HuH-7.5 (cell line): ENCODE measurements at places on chromosomes 1 and 21.

DNA sequence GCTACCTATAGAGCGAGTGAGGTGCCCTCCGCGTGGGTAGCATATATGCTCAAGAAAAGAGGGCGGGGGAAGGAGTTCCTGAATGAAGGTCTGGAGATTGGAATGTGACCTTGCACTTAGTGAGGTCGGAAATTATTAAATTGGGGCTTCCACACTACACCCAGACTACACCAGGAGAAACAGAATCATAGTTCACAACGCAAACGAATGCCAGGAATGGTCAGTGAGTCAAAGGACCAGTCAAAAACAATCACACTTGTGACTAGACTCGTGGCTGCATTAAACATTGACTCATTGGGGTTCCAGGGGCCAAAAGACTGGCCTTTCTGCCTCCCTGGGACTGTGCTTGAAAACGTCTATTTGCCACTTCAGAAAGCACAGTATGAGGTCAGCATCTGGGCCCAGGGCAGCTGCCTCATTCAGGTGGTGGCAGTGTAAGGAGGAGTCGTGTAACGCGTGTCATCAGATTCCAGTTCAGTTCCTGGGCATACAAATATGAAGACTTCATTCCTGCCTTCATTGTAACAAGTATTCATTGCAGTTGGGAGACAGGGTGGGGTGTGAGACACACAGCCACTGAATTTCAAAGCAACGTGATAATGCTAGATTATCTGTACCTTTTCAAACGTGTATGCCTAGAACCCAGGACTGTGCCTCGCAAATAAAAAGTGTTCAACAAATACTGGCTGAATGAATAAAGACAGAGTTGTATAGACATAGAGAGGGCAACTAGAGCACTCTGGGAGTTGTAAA lies at the start of gene YOD1:
YOD1 (minus strand) TSS at position 18 of the 753 bp plus-strand sequence. CDS start 178 bp downstream, outside the sequence.
- no peak for DNase-seq

DNA sequence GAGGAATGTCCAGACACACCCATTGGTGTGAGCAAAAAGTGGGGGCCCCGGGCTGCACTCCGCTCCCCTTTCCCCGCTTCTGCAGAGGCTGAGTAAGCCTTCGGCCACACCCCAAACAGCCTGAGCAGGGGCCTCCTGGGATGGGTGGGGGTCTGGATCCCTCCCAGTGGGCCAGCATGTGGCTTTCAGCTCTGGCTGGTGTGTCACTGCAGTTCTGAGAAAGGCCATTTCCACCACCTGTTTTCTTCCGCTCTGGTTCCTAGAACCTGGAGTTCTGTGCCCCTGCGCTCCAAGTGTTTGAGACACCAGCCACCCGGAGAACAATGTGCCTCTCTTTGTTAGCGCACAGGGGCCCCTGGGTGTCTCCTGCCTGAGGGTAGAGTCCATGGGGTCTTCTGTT lies 30.9 kb downstream of the SLC37A1 start:
- DNase-seq = no peak

DNA sequence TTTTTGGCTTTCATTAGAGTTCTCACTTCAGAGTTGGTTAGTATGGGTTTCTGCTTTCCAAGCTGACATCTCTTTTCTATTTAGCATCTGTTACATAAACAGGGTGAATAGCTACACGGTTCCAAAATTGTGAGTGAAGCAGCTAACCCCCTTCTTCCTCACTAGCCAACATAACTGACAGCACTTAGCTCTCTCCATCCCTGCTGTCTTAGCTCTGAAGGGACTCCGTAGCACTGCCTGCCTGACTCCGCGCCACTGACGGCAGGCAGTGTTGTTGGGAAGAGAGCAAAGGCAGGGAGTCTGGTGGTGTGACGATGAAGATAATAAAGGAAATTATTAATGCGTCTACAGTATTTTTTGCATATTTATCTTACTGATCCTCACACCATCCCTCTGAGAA lies 247.0 kb downstream of the PTBP2 start:
- DNase-seq = no peak

- DNase-seq = no peak
Measured at GRCh38 chr1:176546825-176547224, 83.8 kb downstream of the PAPPA2 start.

DNA sequence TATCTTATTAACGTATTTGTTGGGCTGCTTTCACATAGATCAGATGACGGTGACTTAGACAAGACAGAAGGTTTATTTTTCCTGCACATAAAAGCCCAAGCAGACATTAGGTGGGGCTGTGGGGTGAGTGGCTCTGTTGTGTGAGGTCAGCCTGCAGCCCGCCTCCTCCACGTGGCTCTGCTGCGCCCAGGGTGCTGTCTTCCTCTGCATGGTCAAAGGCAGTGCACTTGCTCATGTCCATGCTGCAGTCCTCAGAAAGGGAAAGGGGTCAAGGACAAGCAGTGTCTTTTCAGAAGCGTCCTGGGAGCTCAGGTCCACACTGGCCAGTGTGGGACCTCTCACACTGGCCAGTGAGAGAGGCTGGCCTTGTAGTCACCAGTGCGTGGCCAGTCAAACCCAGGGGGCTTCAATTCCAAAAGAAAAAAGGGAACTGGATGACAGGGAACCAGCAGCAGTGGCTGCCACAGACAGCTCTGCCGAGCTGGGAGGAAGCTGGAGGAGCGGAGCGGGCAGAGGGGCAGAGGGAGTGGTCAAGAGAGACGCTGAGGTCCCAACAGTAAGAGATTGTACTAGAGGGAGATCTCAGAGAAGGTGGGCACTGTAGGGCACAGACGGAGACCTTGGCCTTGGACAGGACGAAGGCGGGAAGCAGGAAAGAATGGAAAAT lies 35.9 kb upstream of the SLC45A1 start:
- DNase-seq = no peak

DNA sequence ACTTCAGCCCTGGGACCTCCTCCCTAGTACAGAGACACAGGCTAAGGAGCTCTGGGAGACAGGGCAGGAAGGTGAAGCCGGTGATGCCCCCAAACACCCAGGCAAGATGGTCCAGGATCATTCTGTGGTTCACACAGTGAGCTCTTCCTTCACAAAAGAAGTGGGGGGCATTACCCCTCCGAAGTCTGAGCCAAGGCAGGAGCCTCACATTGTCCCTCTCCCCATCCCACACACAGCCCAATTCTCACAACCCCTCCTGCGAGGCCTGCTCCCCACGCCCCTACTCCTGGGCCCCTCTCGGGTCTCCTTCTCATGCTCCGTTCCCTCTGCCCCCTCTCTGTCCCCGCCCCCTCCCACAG lies 10.7 kb downstream of the MEF2D start:
- DNase-seq = no peak

- DNase-seq = no peak
Measured at GRCh38 chr1:47992720-47993415, 4.3 kb downstream of the TRABD2B start.

DNA sequence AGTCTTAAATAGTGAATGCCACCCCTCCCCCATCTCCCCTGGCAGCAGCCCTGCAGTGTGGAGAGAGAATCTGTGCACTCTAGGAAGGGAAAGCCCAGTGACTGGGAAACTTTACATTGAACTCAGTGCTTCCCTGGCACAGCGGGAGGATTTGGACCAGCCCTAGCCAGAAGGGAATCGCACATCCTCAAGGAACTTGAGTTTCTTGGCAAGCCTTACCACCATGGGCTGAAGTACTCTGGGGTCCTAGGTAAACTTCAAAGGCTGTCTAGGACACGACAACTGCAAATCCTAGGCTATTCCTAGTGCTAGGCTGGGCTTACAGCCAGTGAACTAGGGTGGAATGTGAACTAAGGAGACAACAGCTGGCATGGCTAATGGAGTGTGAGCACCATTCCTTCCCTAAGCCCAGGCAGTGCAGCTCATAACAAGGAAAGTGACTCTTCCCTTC lies 88.3 kb downstream of the COL24A1 start:
- DNase-seq = no peak

GRCh38 chr1:207883104-207883651 lies 27.7 kb downstream of the CD34 start:
- DNase-seq = no peak

- DNase-seq = no peak
Measured at GRCh38 chr1:121414905-121415304, 230.1 kb downstream of the SRGAP2C start.

GRCh38 chr1:41776891-41777441 lies 141.8 kb downstream of the HIVEP3 start:
- no peak for DNase-seq

DNA sequence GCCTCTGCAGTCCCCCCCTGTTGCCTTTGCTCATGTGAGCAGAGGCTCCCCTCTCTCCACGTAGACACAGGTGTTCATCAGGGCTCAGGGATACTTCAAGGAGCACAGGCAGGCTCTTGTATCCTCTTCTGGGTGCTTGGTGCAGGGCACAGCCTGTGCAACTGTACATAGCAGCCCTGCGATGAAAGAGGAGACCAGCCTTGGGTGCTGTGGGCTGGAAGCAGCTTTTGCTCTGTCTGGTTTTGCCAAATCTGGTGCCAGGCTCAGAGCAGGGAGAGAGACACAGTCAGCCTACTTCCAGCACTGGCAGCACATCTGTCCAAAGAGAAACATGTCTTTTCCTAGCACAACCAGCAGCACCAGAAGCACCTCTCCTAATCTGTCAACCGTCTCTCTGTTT lies 132.1 kb downstream of the ETS2 start:
- no peak for DNase-seq

GRCh38 chr1:88463401-88463985 lies 220.6 kb upstream of the PKN2 start:
- DNase-seq = no peak

GRCh38 chr1:234559152-234559901 lies 50.7 kb downstream of the IRF2BP2 start:
- no peak for DNase-seq

DNA sequence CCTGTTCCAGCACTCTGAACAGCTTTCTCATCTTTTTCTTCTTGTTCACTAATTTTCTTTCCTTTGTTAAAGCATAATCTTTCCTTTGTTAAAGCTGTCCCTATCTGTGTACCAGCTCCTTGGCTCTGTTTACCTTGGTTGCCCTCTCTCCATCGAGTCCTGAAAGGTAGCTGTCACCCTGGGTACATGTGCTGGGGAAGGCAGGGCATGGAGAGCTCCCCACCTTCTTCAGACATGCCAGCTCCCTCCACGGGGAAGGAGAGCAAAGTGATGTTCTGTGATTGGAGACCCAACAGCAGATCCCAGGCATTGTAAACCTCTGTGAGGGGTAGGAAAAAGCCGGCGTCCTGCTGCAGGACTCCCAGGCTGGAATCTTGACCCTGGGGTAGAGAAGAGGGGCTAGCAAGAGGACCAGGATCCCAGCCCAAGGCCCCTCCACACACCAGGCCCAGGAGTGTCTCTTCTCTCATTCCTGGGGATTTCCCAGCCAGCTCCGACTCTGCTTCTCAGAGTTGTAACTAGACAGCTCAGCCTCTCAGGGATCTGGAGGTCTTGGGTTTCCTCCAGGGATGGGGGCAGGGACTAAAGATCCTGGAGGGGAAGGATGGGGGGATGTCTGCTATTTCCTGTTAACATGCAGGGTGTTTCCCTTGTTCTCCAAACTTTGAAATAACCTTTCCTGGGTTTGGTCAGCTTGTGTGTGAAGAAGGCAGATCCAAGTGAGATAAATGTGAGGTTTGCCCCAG lies 34.4 kb downstream of the TMCC2 start:
- no peak for DNase-seq

DNA sequence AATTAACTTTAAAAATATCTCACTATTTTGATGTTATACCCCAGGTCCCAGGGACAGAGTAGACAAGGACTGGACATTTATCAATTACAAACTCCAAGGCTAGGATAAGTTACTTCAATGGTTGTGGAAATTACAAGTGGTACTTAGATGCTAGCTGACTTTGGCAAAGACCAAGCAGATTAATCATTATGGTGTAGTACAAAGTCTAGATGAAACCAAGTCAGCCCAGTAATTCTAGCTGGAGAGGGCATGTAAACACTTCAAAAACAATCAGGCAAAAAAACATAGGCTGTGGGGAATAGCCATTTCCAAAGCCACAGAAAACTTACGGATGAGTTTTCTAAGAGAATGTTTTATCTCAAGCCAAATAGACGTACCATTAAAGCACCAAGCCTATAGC lies 124.5 kb downstream of the TSEN15 start:
- DNase-seq = no peak

DNA sequence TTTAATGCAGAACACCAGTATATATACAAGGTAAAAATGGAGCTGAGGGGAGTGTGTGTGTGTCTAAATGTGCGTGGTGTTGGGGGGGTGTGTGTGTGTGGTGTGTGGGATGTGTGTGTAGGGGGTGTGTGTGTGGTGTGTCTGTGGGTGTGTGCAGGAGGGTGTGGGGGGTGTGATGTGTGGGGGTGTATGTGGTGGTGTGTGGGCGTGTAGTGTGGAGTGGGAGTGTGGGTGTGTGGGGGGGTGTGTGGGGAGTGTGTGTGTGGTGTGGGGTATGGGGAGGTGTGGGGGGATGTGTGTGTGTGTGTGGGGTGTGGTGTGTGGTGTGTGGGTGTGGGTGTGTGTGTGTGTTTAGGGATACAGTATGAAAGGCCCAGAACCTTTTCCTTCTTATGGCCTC lies 202.3 kb upstream of the CACYBP start:
- no peak for DNase-seq

GRCh38 chr21:44327603-44327974 lies 11.6 kb downstream of the CFAP410 start:
- DNase-seq = no peak

GRCh38 chr1:160149716-160150115 lies 1.7 kb upstream of the ATP1A4 start:
- no peak for DNase-seq

DNA sequence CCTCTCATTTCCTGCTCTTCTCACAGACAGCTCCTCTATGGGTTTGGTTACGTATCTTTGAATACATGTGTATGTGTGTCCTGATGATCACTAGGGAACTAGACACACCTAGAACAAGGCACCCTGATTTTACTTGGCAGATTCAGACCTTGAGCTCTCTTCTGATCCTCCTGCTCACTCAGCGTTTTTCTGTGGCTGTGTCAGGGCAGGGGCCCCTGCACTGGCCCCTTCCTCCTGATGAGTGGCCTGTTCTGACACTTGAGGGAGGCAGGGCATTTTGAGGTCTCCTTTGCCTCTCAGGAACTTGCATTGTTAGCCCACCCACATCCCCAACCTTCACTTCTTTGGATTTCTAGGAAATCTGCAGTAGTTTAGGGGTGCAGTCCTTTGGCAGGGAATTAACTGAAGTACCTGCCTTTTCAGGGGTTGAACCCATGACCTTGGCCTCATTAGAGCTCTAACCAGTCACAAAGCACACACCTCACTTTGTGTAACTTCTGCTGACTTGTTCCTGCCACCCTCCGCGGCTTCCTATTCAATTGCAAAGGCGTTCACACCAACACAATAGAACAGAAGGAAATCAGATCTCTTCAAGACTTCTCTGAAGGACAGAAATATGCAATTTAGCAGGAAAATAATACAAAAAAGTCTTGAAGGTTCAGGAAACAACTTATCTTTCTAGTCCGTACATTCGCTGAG lies 8.8 kb downstream of the SMYD2 start:
- no peak for DNase-seq

DNA sequence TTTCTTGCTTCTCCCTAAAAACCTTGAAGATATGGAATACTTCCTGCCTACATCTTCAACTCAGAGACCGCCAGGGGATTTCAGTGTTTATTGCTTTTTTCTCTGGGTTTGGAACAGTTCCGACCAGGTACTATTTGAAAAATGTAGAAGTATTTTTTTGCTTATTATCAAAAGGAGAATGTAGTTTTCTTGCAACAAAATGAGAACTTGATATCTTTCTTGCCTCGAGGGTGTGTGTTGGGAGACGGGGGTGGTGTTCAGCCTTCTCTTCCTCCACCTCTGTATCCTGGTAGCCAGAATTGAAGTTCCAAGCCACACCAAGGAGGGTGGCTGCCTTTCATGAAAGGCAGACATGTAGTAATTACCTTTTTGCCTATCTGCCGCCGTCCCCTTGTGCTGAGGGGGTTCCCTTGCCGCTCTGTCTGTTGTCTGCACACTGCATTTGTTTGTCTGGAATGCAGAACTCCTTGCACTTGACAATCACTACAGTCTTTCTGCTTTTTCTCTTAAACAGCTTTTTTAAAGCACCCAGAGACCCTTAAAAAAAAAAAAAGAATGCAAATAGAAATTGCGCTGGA lies 212.1 kb downstream of the PBX1 start:
- no peak for DNase-seq
